ENCODE measurements at places on chromosomes 12 and 14.
A peak's percentile ranks its signal among the peaks of the same experiment; 100 is the strongest.

- DNase-seq: no peak
Measured at GRCh38 chr12:447141-447540, 12.6 kb upstream of the B4GALNT3 start.

- DNase-seq: no peak
Measured at GRCh38 chr12:3427956-3428355, 63.0 kb upstream of the PRMT8 start.

GRCh38 chr12:44285321-44285960 is 449.6 kb downstream of the TMEM117 start:
- DNase-seq: no peak

GRCh38 chr14:52473557-52473956 is 78.7 kb downstream of the TXNDC16 start:
- DNase-seq: no peak

- DNase-seq: no peak
Measured at GRCh38 chr12:6347367-6348338, 5.8 kb upstream of the TNFRSF1A start.

DNA sequence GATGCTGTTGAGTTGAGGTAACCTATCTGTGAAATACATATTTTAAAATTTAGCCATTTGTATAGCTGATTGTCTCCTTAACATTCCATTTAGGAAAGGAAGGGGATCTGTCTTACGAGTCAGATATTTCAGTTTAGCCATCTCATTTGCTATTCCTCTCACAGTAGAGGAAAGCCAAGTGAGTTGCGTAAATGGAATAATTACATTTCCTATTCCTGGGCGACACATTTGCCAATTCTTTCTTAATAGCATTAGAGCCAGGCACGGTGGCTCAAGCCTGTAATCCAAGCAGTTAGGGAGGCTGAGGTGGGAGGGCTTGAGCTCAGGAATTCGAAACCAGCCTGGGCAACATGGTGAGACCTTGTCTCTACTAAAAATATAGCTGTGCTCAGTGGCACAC is 116.3 kb downstream of the TMX1 start:
- DNase-seq: no peak

- peak; percentile 82 for DNase-seq
Measured at GRCh38 chr12:56258068-56258819, at the start of gene ANKRD52. ANKRD52 (minus strand) TSS chr12:56258384; CDS start chr12:56258269, 115 bp downstream.

- DNase-seq: no peak
Measured at GRCh38 chr14:70664698-70665447, 23.2 kb downstream of the TTC9 start.

DNA sequence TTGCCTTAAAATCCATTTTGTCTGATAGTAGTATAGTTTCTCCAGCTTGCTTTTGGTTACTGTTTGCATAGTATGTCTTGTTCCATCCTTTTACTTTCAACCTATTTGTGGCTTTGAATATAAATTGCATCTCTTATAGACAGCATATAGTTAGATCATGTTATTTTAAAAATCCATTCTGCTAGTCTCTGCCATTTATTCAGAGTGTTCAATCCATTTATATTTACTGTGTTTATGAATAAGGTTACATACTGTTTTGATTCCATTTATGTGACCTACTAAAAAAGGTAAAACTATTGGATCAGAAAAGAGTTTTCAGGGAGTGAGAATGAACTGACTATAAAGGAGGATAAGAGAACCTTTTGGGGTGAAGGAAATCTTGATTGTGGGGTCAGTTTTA is 29.6 kb upstream of the VPS33A start:
- no peak for DNase-seq

DNA sequence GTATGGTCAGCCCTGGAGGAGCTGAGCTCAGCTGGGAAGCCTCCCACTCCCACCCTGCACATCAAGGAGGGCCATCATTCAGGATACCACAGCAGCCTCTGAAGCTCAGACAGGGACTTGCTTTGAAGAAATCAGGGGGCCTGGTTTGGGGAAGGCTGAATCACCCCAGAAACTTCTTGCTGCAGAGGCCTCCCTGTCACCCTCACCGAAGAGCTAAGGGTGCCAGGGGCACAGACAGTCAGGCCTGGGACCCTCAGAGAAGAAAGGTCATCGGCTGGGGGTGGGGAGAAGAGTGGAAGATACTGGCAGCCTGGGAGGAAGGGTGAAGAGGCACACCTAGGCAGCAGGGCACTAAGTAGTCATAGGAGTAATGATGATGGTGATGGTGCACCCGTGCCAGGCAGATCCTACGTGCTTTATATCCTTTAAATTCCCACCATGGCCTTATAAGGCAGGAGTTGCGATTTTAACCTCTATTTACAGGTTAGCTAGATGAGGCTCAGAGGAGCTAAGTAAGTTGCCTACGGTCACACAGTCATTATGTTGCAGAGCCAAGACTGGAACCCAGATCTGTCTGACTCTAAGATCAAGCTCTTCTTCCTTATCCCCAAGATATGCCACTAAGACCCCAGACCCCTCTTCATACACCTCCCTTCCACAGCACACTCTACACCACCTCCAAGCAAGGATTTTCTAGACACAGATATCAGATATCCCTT is 28.5 kb upstream of the PNMA1 start:
- peak; percentile 50 for DNase-seq

DNA sequence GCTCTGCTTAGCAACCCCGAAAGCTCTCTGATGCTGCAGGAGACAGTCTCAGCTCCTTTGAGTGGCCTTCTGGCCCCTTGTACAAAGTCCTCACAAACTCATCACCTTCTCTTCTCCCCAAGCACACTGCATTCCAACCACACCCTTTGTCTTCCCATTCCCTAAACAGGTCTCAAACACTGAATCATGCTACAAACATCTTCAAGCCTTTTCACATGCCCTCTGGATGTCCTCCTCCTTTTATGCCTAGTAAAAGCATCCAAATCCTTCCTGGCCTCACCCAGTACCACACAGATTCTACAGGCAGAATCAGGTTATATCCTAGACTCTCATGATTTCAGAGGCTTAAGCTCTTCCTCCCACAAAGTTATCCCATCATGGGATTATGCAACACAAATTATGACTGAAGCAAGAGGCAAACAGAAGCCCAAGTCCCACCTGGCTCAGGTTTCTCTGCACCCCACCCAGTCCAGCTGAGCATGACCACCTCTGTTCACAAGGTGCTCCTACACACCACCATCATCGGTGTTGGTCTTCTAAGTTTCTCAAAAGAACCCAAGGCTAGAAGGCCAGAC is 61.4 kb upstream of the PCED1B start:
- DNase-seq: no peak

DNA sequence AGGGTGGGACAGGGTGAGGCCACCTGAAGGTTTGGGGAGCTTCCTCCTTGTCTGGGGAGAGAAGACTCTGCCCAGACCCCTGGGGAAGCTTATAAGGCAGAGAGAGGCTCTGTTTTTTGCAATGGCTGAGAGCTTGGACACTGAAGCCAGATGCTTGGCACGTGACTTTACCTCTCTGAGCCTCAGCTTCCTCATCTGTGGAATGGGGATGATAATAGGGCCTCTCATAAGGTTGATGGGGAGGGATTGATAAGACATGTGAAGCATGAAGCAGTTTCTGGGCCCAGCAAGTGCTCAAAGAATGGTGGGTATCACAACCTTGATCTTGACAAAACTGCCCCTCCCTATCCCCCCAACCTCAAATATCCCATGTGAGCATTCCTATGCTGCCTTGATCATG is 195.4 kb upstream of the LHX5 start:
- DNase-seq: no peak

- no peak for DNase-seq
Measured at GRCh38 chr12:38282886-38283285, 33.7 kb upstream of the ALG10B start.

DNA sequence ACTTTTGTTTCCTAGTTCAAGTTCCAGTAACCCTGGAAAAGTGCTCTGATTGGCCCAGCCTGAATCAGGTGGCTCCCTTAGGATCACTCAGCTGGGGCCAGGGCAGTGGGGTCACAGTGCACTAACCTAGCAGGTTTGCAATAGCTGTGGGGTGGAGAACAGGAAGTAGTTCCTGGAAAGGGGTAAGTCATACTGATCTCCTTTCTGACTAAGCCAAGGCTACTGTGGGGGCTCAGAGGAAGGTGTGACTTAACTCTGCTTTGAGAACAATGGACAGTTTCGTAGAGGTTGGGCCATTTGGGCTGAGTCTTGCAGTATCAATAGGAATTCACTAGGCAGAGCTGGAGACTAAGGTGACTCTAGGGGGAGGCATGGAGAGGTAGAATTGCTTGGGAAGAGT is 89.4 kb downstream of the KIF26A start:
- peak; percentile 55 for DNase-seq

DNA sequence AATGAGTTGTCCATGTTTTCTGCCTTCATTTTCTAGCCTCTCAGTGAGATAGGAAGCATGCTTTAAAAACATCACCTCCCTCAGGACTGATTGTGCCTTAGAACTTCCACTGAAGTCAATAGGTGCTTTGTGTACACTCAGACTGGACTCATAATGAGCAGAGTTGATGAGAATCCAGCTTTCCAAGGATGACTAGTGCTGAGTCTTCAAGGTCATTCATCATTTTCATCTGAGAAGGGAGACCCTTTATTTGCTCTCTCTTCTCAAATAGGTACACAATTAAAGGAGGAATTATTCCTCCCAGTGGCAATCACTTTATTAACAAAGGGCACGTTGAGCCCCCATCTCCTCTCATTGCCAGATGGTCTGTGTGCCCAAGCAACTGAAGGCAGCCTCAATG is 210.9 kb upstream of the PRKD1 start:
- no peak for DNase-seq

DNA sequence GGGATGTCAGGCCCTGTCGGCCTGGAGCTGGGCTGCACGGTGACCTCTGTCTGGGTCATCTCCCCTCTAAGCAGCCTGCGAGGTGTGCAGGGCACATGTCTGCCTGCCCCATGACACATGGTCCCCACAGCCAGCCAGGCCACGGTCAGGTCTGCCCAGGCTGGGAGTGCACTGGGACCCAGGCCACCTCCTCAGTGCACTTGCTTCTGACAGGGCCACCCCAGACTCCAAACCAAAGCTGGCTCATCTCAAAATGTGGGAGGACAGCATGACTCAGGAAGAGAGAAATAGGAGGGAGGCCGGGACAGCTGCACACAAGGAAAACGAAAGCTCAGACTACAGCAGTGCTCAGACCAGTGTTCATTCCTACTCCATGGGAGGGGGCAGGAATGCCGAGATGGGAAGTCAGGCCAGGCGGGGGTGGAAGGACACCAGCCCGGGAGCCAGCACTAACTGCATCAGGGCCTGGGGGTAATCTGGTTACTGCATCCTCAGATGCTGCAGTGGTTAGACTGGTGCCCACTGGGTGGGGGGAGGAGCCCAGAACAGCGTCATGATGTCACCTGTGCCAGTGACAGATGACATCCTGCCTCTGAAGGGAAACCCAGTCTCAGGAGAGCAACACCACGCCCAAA is 4.0 kb downstream of the P2RX2 start:
- DNase-seq: no peak

GRCh38 chr14:24634158-24634557 is at the start of gene GZMB:
GZMB (minus strand) TSS chr14:24634190; CDS start chr14:24634160, 30 bp downstream.
- DNase-seq: peak; percentile 87

- DNase-seq: no peak
Measured at GRCh38 chr14:32404784-32405573, 75.9 kb downstream of the AKAP6 start.

- DNase-seq: no peak
Measured at GRCh38 chr14:90743425-90743824, 72.8 kb downstream of the TTC7B start.

DNA sequence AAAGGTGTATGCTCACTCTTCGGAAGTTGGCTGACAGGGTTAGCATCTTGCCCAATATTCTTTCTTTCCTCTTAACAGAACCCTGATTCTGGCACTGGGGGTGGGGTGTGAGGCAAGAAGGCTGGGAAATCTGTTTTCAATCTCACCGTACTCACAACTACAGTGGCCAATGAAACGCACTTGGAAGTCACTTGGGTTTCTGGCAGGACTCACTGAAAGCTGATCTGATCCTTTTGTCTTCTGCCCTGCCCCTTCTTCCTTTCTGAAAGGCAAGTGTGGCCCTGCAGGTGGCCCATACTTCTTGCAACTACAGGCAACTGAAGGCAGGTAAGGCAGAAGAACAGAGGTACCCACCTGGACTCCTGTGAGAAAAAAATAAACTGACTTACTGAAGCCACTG is 106.9 kb downstream of the STXBP6 start:
- no peak for DNase-seq

DNA sequence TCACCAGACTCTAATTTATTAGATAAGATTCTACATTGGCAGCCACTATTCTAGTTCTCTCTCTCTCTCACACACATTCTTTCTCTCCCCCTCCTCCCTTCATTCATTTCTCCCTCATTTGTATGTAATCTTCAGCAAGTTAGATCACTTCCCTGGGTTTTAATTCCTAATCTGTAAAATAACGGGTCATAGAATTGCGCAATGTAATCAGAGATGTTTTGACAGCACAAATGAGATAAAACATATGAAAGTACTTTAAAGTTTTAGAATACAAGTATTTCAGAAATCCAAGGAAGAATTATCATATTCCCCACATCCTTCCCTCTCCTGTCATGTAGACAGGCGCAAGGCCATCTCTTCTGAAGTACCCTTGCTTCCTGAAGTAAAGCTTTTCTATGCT is 21.7 kb downstream of the STYK1 start:
- DNase-seq: no peak

GRCh38 chr14:92690171-92691011 is 58.0 kb downstream of the LGMN start:
- DNase-seq: no peak

DNA sequence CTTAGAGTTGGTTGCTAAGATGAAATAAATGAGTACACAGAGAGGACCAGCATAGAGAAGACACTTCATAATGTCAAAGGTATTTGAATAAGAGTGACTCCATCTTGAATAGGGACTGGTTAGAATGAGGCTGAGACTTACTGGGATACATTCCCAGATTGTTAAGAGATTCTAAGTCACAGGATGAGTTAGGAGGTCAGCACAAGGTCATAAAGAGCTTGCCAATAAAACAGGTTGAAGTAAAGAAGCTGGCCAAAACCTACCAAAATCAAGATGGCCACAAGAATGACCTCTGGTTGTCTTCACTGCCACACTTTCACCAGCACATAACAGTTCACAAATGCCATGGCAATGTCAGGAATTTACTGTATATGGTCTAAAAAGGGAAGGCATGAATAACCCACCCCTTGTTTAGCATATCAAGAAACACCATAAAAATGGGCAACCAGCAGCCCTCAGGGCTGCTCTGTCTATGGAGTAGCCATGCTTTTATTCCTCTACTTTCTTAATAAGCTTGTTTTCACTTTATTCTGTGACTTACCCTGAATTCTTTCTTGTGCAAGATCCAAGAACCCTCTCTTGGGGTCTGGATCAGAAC is 8.3 kb upstream of the SERPINA1 start:
- DNase-seq: no peak

GRCh38 chr14:105499256-105500035 is 8.4 kb downstream of the TEDC1 start:
- DNase-seq: no peak
